ENCODE measurements at places on chromosomes 3 and 15.

GRCh38 chr15:36313736-36314280 is 265.6 kb upstream of the CDIN1 start:
- no peak for DNase-seq

GRCh38 chr15:85889956-85890619 is 95.4 kb upstream of the KLHL25 start:
- DNase-seq, result no peak

DNA sequence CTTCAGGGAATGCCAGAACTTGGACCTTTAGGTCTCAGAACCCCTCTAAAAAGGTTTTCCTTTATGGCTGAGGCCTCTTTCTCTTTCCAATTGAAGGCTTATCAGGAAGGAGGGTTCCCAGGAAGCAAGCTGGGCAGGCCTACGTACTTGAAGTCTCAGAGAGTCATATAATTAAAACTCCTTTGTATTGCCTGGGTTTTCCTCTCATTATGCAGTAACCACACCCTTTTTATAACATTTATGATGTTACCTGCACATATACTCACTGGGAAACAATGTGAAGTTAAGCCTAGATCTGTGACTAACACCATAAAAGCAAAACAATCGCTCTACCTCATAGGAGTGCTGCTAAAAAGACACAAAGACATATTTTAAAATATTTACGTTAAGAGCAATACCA is 27.3 kb downstream of the SERP1 start:
- no peak for DNase-seq

DNA sequence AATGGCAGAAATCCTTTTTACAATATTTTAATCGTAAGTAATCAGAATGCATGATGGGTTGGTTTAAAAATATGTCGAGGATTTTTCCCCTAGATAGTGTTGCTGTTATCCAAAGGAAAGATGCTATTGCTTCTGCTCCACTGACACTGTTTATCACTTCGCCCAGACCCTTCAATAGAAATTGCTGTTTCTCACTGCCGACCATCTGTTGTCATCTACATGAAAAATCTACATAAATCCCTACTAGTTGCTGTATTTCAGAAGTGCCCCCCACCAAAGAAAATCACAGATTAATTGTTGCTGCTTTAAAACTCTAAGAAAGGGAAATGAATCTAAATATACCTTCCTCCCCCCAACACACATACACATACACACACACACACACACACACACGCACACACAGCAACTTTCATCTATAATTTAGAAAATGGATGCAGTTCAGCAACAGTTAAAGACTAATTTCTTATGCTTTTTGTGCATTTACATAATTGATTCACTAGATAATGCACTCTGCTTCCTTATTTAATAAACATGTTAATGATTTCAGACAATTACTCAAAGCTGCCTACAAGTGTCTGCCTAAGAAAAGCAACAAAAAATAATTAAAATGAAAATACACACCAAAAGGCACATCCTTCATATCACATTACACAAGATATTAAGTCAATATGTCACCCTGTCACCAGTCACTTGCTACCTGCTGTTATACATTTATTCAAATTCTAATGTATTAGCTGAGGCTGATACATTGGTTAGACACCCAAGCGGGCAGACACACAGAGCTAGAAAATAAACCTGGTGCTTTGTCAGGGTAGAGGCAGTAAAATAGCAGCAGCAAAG is 82.8 kb downstream of the RORA start:
- DNase-seq, result no peak

- no peak for DNase-seq
These were observed 215.0 kb downstream of the PTPRG start for GRCh38 chr3:61776390-61776789.

All from activated CD4-positive, alpha-beta T cell treated with anti-CD3 and anti-CD28 coated beads, Interleukin-2, amount 50 U/mL, for 4 hours (primary cell).